ENCODE measurements at places on chromosomes 5 and 9.

DNA sequence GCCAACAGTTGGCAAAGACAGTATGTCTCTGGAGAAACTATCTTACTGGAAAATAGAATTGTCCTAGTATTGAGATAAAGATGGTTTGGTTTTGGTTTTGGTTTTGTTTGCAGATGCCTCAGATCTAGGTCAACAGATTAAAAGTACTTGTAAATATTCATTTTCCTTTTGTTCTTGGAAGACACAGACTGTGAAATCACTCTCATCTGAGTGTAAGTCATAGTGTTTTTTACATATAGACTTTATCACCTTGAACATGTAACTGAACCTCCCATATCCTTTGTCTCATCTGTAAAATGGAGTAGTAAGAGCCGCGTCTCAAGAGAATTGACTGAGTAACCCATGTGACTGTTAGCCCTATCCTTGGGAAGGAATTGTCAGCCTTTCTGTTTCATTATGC is 34.3 kb downstream of the MAP3K1 start:
- DNase-seq: no peak

GRCh38 chr9:133163504-133164172 is at the start of gene GBGT1:
GBGT1 (minus strand) TSS chr9:133163914; CDS start chr9:133162412, 1,502 bp downstream.
- no peak for DNase-seq

DNA sequence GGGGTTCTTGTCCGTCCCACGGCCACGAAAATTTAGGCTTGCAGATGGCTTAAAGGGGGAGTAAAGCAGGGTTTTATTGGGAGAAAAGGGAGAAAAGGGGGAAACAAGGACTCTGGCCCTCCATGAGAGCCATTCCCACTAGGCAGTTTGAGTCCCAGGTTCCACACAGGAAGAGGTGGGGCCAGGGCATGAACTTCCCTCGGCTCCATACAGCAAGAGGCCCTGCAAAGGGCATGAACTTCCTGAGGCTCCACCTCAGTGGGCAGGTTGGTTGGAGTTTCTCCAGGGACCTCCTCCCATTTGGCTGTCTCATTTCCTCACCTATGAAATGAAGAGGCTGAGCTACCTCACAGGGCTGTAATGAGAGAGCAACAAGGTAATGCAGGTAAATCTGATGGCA is 229.7 kb downstream of the MAT2B start:
- DNase-seq: no peak

DNA sequence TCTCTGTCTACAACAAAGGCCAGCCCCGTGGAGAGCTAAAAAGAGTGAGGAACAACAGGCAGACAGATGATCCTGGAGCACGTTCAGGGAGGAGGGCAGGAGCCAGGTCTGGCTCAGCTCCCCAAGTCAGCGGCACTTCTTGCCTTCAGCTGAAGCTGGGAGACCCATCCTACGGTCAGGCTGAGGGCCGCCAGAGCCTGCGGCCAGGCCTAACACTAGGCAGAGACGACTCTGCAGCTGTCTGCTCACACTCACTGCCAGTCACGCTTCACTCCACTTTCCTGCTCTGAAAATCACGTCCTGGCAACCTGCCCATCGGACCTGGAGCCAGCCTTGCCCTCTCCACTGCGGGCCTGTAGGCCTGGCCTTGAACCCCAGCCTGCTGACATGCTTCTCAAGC is 160.9 kb upstream of the LHFPL2 start:
- DNase-seq: no peak

DNA sequence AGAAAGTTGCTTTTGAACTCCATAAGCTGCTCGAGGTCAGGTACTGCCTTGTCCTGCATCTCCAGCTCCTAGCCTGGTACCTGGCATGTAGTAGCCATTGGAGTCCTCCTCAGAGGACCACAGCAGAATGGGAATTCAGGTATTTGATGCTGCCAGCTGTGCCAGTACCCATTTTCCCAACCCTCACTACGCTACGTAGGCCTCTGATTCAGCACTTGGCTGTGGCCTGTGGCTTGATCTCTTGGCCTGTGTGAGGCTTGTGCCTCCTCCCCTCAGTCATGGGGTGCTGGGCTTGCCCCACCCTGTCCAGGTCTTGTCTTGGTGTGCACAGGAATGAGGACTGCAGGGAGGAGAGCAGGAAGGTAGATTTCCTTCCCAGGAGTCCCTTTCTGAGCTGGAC is 11.8 kb downstream of the OTULIN start:
- no peak for DNase-seq

Data from NCI-H1417 treated with DMSO at 0.1 percent for 48 hours (cell line).